ENCODE measurements at places on chromosomes 7 and 10. TPM values are rescaled to one million over a fixed set of nuclear protein-coding genes. Genes with fewer than 3 reads are reported as not detected.

DNA sequence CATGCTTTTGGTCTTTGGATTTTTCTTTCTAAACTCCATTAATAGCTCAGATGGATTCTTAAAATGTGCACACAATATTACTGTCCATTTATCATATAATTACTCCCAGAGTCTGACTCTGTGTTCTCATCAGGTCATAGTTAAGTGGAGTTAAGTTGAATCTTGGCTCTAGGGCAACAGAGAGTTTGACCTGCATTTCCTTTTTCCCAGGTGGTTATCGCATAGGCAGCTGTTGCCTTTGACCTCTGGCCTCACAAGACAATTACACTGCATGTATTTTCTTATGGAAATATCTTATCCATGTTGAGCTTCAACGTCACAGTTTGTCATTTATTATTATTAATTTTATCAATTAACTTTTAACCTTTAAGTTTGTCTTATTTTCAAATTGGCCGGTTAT, 237.5 kb upstream of the HGF start:
- no peak for DNase-seq

- no peak for DNase-seq
Measured at GRCh38 chr7:49166441-49166840, 242.1 kb downstream of the CDC14C start.

- DNase-seq = no peak
Measured at GRCh38 chr7:6121141-6121540, 90.0 kb downstream of the ANKRD61 start.

MRC1 gene
- total RNA-seq = 73.9 TPM

GRCh38 chr10:79605308-79605707, 5.4 kb upstream of the SFTPA1 start:
- no peak for DNase-seq

- DNase-seq = no peak
Measured at GRCh38 chr10:78448994-78449418, 415.3 kb downstream of the RPS24 start.

GRCh38 chr10:114102256-114102655, 58.6 kb downstream of the ADRB1 start:
- DNase-seq = no peak

DNA sequence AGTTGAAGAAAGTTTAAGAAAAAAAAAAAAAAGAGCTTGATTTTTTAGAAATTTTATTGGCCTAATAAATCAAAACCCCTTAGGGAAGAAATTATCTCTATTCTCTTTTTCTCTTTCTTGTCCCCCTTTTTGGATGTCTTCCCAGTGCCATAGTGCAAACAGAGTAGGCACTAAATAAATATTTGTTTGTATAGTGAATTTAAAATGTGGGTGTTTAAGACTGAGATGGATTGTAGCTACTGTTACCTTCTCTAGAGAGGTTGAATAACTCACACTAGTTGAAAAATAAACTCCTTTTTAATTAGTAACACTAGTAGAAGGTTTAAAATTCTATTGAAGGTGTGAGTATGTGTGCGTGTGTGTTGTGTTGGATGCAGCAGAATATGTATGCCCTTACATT, 783.8 kb downstream of the NXPH1 start:
- DNase-seq = no peak

DNA sequence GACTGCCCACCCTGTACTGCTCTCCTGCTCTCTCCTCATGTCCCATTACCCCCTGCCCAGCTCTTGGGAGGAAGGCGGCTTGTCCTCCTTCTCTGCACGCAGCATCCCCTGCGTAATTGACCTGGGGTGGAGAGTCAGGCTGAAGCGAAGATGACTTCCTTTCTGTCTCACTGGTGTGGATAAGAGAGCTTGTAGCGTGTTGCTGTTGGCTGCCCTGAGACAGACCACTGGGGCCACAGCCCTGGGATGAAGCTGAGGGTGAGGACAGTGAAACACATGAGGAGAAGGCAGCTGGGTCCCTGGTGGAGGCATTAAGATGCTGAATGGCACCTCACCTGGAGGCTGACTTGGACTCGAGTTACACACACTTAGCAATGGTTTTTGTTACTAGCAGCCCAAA, 310.3 kb upstream of the ZNF32 start:
- peak; percentile 61 for DNase-seq

TAS2R3 gene
- 5.2 TPM for total RNA-seq

DNA sequence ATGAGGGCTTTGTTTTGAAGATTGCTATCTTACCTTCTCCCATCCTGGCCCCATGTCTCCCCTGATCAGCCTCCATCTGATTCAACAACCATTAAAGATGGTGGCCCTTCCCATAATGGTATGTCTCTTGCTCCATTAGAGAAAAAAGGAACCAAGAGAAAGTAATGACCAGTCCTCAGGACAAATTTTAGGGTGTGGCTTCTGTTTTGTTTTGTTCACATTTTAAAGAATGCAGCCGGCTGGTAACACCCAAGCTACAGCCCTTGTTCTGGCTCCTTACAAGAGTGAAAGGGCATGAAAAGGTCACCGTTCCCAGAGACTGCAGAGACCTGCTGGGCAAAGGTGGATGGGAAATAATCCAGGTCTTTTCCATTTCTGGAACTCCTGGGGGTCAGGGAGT, 287.9 kb upstream of the NEBL start:
- DNase-seq = no peak

GRCh38 chr7:50147951-50148808, 55.1 kb upstream of the ZPBP start:
- DNase-seq = no peak

GRCh38 chr10:14093730-14094484, 236.8 kb downstream of the FRMD4A start:
- DNase-seq = no peak

GRCh38 chr10:68560186-68560942, at the start of gene TET1:
Gene TET1, plus strand, starts transcription at chr10:68560337. Its CDS starts 12,002 bp downstream, at chr10:68572339.
- DNase-seq = no peak

GRCh38 chr10:63583397-63583796, 62.2 kb downstream of the REEP3 start:
- DNase-seq = no peak

DNA sequence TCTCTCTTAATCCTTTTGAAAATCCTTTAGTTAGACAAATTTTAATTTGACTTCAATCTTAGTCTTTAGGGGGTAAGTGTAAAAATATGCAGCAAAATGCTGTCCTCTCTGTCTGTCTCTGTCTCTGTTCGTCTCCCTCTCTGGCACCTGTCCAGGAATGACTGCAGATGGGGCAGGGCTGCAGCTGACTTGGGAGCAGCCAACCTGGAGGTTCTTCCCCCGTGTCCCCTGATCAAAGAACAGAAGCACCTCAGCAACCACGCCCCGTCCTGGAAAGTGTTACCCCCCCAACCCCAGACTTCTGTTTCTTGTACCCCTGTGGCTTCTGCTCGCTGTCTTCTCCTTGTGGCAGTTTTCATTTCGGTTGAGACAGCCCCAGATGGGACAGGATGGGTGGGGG, 141.6 kb upstream of the NPS start:
- no peak for DNase-seq

GRCh38 chr10:49300140-49300974, 1.4 kb downstream of the C10orf71 start:
- no peak for DNase-seq

DNA sequence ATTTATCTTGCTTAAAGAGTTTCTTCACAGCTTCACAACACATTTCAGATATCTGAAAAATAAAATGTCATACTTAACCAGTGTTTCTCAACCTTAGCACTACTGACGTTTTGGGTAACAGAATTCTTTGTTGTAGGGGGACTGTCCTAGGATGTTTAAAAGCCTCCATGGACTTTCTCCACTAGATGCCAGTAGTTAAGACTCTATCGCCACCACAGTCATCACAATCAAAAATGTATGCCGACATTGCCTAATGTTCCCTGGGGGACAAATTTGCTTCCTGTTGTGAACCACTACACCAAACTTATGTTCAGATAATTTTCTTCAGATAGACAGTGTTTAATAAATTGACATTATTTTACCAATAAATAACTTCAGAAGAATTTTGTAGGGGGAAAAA, 13.4 kb downstream of the NOC3L start:
- no peak for DNase-seq

GRCh38 chr7:6015917-6016652, 7.0 kb downstream of the AIMP2 start:
- DNase-seq = peak; percentile 81

RSPH10B gene
- not detected for total RNA-seq

DNA sequence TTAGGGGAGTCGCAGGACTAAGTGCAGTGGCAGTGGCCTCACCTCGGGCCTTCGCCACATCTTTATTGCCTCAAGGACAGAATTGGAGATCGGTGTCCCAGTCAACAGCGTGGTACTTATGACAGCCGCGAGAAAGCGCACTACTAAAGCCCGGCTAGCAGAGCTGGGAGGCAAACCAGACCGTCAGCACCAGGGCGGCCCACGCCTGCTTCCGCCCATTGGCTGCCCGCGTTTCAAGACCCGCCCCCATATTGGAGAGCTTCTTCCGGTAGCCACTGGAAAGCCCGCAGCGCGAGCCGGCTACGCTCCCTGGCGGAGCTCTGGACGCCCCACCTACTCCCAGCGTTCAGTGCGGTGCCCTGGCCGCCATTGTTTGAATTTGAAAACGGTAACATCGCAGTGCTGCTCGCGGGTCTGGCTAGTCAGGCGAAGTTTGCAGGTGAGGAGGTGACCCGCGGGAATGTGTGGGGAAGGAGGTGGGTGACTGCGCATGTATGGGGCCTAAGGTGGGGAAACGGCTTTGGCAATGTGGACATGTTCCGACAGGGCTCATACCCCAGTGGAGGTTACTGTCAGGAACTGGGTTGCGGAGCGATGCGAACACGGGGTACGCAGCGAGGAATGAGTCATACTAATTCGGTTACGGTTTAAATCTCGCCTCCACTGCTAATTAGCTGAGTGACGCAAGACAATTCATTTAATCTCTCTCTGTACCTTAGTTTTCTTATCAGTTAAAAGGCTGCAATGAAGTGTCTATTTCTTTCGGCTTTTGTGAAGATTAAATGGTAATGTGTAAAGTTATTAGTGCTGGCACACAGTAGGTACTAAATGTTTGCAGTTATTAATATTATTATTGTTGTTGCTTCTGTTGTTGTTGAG, at the start of gene KIF20B:
KIF20B (plus strand) TSS at position 349 of the 879 bp plus-strand sequence. CDS start 3,705 bp downstream, outside the sequence.
- peak; percentile 97 for DNase-seq

NPC1L1 gene
- total RNA-seq = 0.39 TPM

EPHA1 gene
- 0.45 TPM for total RNA-seq
